Glutamatergic neuron (in vitro differentiated cells): ENCODE measurements at places on chromosomes 6 and 20. TPM values are rescaled to one million over a fixed set of nuclear protein-coding genes. Genes with fewer than 3 reads are reported as not detected.

Gene C6orf141
- total RNA-seq = not detected

Gene FOXA2
- not detected for total RNA-seq

Gene IP6K3
- total RNA-seq = 2.7 TPM

Gene CST4
- not detected for total RNA-seq

Gene TMEM74B
- 5.0 TPM for total RNA-seq

GRCh38 chr20:41142919-41143318, 5.6 kb downstream of the PLCG1 start:
- no peak for DNase-seq

- DNase-seq = no peak
Measured at GRCh38 chr20:50308513-50309279, 118.1 kb downstream of the CEBPB start.

- no peak for DNase-seq
Measured at GRCh38 chr6:7219310-7219709, 93.7 kb downstream of the SSR1 start.

DNA sequence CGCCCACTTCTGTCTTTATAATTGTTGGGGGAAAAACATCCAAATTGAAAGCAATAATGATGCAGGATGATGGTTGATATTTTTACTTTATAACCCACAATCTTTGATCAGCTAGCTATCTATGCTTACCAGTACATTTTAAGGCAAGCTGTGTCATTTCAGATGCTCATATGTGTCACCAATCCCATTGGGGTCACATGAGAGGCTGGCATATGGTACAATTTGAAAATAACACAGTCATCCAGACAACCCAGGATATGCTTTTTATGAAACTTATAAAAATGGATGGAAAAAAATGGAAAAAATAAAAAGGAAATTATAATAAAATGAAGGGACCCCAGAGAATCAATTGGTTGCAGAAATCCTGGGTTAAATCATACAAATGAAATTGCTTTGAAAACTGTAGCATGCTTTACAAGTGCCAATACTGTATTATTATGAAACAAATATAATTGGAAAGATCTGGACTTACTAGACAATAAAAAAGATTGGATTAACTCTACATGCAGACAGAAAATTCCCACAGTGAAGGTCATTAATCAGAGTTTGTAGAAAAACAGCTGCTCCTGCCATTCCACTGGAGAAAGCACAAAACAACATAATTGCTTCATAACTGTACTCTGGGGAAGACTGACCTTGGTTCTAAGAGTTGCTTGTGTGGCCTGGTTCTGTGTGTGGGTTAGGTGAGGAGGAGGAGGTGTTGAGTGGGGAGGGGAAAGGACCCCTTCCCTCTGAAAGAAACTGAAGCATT, 13.3 kb upstream of the PRIM2 start:
- DNase-seq = no peak

DNA sequence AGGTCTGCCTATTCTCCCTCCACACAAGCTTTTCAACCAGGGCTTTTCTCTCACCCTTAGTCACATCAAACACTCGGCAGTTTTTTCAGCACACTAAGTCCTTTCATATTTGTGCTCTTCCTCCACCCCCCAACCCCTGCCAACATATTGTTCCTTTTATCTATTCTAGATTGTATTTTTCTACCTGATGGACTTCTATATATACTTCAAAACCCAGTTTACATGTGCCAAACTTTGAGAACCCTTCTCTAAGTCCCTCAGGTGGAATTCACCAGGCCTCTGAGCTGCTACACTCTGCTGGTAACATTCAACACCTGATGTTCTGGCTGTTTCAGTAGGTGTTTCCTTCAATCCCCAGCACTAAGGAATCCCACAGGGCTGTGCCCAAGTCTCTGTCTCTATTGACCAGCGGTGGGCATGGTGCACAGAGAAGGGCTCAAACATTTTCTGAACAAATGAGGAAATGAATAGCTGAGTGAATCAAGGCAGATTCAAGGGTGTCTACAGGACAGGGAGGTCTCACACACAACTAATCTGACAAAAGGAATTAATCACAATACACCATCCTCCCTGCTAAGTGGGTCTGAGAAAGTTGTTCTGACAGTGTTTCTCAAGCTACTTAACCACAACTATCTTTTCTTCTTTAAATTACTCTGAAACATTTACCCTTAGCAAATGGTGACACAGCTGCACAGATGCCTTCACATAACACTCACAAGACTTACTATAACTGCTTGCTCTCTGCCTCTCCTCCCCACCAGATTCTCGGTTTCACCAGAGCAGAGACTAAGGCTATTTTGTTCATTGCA, 166.5 kb downstream of the TSHZ2 start:
- no peak for DNase-seq

GRCh38 chr6:87683890-87684289, 18.1 kb downstream of the AKIRIN2 start:
- no peak for DNase-seq

- DNase-seq = no peak
Measured at GRCh38 chr20:34495916-34496315, 20.3 kb upstream of the DYNLRB1 start.

GRCh38 chr6:136582711-136583471, 32.7 kb upstream of the MAP7 start:
- no peak for DNase-seq

DNA sequence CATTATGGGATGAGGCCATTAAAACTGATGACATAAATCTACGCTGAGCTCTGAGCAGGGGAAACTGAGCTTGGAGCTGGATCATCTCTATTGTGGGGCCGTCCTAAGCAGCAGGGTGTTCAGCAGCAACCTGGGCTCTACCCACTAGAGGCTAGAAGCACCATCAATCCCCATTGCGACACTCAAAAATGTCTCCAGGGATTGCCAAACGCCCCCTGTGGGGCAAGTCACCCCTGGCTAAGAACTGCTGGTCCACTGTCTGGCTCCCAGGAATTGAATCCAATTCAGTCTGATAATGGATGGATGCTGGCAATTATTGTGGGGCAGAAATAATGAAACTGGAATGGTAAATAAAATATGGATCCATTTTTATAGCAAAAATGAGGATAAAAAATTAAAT, 38.2 kb downstream of the PMEPA1 start:
- no peak for DNase-seq

DNA sequence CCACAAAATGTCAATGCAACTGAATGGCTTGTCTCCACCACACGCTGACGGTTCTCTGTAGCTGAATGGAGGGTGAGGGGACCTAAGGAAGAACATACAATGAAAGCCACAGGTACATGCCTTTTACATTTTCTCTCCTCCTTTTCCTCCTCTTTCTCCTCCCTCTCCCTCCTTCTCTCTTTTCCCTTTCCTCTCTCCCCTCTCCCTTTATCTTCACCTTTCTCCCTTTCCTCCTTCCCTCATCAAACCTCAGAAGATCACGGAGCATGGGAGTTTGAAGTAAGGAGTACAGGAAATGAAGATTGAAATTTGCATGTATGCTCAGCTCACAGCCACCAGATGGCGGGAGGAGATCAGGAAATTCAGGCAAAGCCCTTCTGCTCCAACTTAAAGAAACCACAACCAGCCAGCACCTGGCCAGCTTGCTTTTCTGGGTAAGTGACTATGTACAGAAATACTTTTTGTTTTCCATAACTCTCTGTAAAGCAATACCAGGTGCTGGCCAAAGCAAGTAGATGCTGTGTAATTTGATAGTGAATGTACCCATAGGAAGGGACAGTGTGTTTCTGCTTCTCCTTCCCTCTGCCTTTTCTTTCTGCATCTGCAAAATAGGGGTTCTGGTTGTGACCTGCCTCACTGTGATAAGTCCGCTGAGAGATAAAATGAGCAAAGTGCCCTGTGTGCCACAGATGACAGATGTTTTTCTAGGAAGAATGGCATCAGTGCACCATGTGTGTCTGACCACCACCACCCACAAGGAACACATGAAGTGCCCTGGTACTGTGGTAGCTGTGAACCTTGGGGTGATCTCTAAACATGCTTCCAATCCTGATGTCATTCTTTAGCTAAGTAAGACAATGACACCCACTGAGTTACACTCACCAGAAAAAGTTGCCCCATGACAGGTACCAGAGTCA, 18.6 kb upstream of the FOXO3 start:
- DNase-seq = peak; percentile 68

GRCh38 chr20:52239102-52239501, 47.5 kb upstream of the ZFP64 start:
- no peak for DNase-seq

DNA sequence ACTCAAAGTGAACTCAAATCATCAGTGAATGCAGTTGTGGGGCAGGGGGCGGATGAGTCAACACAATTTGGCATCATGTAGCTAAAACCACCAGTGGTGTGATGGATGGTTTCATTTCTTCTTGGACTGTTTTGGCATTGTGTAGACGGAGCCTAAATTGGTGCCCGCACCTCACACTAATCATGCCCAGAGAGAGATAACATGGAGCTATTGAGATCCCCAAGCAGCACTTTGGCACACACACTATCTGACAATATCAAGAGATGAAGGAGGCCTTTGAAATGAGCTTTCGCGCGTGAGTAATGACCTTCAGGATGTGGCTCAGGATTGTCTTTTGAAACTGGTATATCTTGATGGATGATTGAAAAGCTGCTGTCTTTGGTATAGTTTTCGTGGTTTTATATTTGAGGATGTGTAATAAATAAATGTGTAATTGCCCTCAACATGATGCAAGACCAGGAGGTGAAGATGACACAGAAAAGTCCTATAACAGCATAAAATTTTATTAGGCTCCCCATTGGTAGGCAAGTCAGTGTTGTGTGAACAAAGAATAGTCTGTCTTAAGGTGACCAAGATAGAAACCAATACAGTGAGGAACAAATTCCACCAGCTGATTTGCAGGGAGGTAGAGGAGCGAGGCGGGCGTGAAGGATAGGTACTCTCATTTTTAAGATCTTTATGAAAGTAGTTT, 174.2 kb downstream of the TSHZ2 start:
- no peak for DNase-seq

DNA sequence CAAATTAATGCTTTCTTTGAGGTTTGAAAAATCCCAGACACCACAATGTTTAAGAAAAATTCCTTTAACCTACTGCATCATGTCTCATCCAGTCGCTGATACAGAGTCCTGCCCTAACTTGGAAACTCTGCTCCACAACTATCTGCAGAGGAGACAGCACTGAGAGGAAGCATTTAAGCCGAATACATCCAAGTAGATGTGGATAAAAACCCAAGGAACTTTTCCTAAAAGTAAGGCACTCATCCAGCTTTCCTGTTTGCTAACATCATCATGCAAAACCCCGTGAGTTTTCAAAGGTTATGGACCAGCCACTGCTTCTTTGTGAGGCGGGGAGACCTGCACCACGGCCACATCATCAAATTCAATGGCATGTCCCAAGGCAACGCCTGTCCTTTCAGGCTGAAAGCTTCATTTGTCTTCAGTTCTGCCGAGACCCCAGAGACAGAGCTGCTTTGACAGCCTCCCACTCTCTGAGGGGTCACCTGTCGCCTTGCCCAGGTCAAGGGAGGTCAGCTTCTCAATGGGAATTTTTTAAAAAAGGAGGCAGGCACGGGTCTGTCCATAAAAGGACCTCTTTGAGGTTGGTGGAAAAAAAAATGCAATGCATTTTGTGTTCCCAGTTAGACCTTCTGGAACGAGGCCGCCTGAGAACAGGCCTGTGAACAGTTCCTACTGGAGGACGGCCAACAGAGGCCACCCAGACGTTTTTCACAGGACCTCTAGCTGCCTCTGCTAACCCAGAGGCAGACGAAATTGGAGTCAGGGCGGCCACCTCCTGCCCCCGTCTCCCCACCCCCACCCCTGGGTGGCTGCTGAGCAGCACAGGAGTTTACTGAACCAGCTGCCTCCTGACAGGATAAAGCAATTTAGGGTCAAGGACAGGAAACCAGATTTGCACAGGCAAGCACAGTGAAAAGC, 142.5 kb upstream of the HDDC2 start:
- peak; percentile 21 for DNase-seq

DNA sequence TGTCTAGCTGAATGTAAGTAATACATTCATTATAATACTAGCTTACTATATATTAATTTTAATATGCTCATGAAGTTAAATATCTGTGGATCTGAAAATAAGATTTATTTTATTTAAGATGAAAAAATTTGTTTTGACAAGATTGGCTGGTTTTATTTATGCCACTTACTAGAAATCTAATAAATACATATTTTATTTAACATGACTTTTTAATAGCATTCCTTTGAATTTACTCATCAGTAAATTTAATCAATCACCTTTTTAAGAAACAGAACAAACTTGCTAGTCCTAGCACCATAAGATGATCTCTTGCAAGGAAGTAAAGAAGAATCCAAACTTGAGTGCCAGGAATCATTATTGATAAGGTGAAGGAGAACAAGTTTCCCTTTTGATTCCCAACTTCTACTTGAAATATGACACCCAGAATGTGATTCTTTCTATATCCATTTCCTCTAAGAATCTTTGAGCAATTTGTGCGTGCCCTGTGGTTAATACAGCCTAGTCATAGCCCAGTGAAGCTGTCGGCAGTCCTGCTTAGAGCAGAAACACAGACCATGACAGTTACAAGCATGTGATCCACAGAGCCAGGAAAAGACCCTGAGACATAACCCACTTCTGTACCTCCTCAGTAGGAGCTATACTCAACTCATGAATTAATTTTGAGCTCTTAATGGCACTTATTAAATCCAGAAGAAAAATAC, 282.3 kb upstream of the QKI start:
- no peak for DNase-seq

DNA sequence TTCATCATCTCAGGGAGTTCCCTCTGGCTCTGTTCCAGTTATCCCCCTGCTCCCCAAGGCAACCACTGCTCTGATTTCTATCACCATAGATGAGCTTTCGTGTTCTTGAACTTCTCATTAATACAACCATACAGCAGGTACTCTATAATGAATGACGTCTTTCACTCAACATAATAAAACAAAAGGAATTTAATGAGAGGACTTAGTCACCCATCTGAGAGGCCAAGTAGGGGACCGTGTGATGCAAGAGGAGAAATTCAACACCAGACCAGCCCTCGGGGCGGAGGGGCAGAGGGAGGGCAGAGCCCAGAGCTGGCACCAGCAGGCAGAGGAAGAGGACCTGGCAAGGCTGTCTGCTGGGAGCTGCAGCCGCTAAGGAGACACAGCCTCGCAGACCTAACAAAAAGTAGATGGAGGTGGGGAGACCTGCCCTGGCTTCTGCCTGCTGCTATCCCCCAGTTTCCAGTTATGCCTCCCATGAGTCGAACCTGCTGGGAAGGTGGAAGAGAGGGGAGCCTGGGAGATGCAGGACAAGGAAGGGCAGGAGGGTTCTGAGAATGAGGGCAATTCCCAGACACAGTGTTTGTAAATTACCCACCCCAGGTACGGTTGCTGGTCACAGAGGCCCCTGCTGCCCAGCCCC, 13.8 kb downstream of the CCN5 start:
- DNase-seq = no peak

- no peak for DNase-seq
Measured at GRCh38 chr6:11963756-11964500, 48.2 kb upstream of the HIVEP1 start.

DNA sequence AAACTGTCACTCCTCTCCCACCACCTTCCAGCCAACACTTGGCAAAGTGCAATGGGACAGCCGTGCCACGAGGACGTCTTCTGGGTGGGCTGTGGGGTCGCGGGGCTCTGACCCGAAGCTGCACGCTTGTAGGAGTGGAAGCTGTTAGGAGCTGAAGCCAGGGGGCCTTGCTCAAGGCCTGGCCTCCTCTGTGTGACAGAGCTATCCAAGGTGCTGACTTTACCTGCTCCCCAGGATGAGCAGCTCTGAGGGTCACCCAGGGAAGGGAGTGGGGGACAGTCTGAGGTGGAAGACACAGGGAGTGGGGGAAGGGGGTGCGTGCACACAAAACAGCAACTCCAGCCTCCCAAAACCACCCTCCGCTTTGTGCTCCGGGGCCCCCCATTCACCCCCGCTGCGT, 17.5 kb upstream of the CHRNA4 start:
- DNase-seq = no peak

GRCh38 chr20:49569411-49570115, 1.6 kb upstream of the PTGIS start:
- DNase-seq = no peak

- DNase-seq = no peak
Measured at GRCh38 chr6:167588181-167588919, 238.4 kb upstream of the AFDN start.
